ENCODE measurements at places on chromosomes 1 and 21.
A peak's percentile ranks its signal among the peaks of the same experiment; 100 is the strongest.

DNA sequence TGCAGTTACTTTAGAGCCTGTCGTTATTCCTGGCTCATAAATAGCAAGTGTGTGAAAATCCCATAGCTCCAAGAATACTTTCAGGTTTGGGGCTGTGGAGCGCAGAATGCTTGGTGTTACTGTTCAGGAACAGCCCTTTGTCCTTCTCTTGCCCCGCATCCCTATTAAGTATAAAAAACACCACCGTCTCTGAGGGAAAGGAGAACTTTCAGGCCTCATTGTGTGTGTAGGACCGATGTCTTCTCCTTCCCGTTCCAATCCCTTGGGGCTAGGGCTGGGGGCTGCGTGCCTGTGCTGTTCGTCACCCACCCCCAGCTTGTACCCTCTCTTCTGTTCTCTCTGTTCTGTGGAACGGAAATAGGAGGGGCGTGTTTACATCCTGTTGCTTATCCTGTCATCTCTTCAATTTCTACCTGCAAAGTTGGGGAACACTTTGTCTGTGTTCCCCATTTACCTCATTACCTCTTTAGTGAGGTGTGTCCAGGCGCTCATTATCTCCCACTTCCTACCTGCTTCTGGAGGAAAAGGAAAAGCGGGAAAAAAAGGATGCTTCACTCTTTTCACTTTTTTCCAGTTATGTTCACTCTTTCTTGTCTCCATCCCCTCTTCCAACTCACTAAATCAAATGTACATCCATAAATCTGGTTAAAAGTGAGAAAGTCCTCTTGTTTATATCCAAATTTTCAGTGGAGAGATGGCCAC lies 788 bp upstream of the TXNIP start:
- peak; percentile 29 for DNase-seq

DNA sequence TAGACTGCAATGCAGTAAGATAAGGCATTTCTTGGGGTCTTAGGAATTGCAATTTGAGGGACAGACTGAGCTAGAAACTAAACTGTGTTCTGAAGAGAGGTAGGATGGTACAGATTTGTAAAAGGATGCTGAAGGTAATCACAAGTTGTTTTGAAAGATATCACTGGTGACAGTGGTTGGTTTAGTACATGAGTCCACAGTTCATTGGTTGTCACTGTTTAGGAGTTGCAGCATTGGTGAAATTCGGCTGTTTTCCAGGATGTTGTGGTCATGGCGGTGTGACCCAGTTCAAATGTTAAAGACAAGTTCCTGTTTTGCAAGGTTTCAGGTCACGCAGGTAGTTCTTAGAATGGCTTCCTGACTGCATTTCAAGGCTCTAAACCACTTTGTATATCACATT lies 292.8 kb upstream of the B3GALT2 start:
- DNase-seq = no peak

DNA sequence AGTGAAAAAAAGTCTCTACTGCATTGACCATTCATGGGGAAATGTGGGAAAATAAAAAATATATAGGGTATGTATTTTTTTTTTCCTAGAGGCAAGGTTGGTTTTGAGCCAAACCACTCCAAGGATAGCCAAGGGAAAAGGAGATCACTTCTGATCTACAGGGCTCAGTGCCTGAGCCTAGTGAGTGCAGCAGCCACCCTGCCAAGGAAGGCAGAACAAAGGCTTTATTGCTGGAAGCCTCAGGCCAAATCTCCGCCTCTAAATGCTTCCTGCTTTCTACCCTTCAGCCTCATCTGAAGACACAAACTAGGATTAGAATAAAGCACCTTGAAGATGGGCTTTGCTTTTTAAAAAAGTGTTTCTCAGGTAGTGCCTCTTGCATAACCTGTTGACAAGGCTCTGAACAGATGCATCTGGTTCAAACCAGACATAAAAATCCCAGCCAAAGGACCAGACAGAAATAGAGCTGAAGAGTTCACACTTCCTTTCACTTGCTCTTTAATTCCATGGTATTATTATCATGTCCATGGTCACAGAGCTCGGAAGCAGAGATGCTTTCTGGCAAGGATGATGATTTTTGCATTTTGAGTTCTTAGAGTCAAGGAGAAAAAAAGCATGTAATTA lies 10.5 kb downstream of the C1orf115 start:
- peak; percentile 58 for DNase-seq

DNA sequence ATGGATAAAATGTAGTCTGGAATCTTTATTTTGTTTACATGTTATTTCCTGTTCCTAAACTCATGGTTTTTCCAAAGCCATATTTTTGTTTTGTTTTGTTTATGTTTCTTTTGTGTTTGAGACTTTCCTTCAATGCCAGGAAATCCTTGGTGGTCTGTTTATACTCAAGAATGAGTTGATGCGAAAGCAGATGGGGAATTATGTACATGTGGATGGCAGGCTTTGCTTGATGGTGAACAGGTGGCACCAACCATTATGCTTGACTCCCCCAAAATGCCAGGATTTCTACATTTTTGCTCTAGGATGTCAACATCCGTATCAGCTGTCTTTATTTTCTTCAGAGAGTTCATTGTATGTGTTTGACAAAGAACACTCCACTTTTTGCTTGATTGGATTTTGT lies 448.5 kb downstream of the PRDM2 start:
- no peak for DNase-seq

- no peak for DNase-seq
Measured at GRCh38 chr1:62774971-62775595, 8.8 kb upstream of the ATG4C start.

DNA sequence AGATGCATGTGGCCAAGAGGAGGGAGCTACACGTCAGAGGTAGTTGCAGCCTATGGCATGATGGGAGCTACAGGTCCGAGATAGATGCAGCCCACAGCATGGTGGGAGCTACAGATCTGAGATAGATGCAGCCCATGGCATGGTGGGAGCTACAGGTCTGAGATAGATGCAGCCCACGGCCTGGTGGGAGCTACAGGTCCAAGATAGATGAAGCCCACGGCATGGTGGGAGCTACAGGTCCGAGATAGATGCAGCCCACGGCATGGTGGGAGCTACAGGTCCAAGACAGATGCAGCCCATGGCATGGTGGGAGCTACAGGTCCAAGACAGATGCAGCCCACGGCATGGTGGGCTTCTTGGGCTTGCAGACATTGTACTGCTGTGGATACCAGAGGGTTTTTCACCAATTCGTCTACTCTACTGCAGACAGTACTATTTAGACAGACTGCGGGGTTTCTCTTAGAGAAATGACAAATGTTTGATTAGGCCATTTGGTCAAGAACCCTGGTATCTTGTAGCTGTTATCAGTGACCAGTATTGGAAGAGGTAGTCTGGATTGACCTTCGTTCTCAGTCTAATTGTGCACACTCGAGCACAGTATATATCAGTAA lies 127.4 kb downstream of the DHRS3 start:
- DNase-seq = no peak

DNA sequence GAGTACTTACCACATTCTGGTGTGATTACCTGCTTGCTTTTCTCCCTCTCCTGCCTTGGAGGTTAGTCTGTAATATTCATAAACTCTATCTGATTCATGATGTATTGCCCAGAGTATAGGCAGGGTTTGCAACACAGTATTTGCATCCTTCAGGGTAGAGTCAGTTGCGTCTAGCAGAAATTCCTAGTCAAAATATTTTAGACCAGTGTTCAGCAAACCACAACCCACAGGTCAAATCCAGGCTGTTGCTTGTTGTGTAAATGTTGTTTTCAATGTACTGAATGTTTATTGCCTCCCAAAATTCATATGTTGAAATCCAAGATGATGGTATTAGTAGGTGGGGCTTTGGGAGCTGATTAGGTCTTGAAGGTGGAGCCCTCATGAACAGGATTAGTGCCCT lies 82.9 kb downstream of the NGF start:
- DNase-seq = no peak

DNA sequence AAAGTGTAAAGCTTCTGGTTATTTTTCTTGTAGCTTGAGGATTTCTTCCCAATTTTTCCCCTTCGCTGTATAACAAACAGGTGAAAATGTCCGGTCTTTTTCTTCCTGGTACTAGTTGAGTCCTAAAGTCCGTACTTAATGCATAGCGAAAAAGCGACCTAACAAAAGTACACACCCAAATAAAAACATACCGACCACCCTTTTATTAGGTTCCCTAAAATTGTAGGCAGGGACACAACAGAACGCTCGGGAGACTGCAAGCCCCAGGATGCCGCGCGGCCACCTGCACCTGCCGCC lies 281 bp upstream of the BTF3L4 start:
- no peak for DNase-seq

GRCh38 chr1:221994274-221994698 lies 252.4 kb upstream of the DUSP10 start:
- no peak for DNase-seq

DNA sequence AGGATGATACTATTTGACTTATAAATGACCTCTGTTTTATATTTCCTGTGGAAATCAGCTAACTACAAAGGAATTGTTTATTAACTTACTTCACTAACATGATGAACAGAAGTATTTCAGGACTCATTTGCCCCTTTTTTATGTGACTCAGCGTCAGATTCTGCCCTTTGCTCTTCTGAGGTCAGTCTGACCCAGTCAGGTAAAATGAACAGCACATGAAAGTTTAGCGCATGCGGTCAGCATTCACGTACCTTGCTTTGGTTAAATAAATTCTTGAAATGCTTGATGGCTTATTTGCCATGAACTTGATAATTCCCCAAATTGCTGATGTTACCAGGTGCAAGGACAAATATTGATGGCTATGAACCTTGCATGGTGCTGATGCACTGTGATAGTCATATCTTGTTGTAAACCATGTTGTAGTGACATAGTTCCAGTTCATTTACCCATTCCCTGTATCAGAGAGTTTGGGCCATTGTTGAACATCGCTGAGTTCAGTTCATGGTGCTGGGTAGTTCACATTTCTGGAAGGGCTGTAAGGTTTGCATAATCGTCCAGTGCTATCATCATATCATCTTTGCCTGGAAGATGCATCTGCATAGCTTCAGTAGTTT lies 133.4 kb downstream of the NFIA start:
- no peak for DNase-seq

- DNase-seq = no peak
Measured at GRCh38 chr1:3078430-3078861, 9.4 kb downstream of the PRDM16 start.

DNA sequence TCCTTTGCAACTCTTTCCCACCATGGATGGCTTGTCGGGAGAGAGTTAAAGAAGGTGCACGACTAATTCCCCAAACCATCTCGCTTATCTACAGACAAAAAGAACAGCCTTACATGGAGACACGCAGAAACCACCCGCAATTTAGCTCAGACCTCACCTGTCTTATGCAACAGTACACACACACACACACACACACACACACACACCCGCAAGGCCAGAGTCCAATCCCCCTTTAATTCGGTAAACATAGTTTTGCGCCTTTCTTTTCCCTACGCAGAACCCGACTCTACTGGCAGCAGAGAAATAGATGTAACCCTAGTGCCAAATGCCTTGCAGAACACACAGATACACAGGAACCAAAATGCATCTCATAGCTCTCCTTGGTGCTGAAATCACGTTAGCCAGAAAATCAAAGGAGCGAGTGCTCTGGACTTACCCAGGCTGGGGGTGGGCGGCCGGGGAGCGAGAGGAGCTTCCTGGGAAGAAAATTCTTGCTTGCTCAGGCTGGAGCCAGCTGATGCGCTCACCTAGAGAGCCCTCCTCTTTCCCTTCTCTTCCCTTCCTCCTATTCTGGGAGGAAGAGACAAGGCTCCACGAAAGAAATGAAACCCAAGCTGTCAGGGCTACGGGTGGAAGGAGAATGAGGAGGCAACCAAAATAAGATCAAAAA lies 470 bp downstream of the TNR start:
- DNase-seq = peak; percentile 8

DNA sequence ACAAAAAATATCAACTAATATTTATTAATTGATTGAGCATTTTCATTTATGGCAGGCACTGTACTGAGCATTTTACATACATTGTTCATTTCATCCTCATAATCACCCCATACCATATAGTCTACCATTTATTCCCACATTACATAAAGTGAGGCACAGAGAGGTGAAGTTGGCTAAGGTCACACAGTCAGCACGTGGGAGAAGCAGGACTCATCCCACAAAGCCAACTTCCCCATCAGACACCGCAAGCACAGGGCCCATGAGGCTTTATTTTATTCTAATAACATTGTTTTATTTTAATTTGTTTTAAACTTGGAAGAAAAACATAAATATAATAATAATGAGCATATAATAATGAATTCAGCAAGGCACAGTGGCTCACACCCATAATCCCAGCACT lies 43.1 kb upstream of the CAPZB start:
- no peak for DNase-seq

DNA sequence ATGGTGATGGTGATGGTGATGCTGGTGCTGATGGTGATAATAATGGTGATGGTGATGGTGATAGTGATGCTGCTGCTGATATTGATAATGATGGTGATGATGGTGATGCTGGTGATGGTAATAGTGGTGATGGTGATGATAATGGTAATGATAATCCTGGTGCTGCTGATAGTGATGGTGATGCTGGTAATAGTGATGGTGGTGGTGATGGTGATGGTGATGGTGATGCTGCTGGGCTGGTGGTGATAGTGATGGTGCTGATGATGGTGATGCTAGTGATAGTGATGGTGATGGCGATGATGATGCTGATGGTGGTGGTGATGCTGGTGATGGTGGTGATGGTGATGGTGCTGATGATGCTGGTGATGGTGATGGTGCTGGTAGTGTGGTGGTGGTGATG lies 58.4 kb upstream of the IGSF21 start:
- DNase-seq = no peak

GRCh38 chr21:15437883-15438282 lies 291.9 kb upstream of the USP25 start:
- no peak for DNase-seq

DNA sequence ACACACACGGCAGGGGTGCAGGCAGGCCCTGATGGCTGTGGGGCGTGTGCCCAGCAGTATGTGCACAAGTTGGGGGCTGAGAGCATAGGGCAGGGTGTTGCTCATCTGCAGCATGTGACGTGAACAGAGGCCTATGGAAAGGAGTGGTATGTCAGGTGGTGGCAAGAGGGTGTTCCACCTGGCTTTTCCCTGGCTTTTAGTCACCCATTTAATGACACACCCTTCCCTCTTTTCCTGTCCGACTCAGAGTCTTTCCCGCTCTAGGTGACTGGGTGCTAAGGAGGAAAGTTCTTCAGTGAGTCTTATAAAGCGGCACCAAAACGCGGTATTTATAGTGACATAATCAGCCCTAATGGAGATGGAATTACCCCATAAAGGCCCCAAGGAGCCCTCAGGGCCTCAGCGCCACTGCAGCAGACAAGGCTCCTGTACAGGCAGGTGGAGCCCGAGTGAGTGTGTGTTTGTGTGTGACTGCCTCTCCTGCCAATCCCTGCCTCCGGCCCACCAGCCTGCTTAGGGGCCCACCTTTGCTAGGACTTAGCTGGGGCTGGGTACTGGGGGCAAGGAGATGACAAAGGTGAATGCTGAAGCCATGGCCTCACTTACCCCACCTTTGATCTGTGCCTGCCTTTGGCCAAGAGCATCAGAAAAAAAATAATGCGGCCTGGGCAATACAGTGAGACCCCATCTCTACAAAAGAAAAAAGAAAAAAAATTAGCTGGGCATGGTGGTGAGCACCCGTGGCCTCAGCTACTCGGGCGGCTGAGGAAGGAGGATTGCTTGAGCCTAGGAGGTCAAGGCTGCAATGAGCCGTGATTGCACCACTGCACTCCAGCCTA lies 3.3 kb upstream of the EPHA2 start:
- DNase-seq = no peak

GRCh38 chr1:35587736-35588135 lies 14.6 kb downstream of the TFAP2E start:
- no peak for DNase-seq

- DNase-seq = no peak
Measured at GRCh38 chr1:246139745-246140182, 367.3 kb downstream of the SMYD3 start.
